ENCODE measurements at places on chromosomes 11 and 22.
A peak's percentile ranks its signal among the peaks of the same experiment; 100 is the strongest.

GRCh38 chr22:29819501-29819900 is 18.6 kb downstream of the ASCC2 start:
- DNase-seq, result no peak

DNA sequence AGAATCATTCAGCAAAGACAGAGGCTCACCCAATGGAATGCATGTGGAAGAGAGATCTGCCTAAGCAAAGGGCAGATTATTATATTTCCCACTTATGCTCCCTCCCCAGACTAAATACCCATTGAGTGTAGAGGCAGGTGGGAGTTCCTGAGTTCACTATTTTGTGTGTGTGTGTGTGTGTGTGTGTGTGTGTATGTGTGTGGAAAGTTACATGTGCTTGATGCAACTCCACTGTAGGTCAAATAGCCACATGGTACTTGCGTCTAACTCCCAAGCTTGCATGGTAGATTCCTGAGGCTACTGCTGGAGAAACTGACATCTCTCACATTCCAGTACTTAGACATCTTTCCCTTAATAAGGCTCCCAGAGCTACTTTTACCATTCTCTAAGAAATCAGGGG is 3.4 kb upstream of the COPB1 start:
- DNase-seq, result no peak

DNA sequence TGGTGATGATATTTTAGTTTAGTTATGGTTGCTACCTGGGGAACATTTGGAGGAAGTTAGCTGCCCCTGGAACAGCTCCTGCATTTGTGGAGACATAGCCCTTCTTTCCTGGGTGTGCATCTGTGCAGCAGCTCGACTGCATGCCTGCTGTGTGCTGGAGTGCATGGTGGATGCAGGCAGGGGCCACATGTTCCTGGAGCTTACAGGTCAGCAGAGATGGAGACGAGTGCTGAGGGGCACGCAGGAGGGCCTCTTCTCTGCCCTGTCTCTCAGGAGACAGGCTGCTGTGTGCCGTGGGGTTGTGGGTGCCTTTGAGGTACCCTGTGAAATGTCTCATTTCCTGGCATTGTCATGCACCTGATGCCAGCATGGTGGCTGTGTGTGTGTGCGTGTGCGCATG is 87.5 kb downstream of the TBC1D22A start:
- no peak for DNase-seq

- DNase-seq, result no peak
These were observed 54.9 kb downstream of the CD6 start for GRCh38 chr11:61026121-61027031.

- DNase-seq, result peak; percentile 90
These were observed 3.5 kb downstream of the OSM start for GRCh38 chr22:30262917-30263741.

GRCh38 chr22:32309585-32310251 is 47.9 kb upstream of the RFPL3 start:
- no peak for DNase-seq

DNA sequence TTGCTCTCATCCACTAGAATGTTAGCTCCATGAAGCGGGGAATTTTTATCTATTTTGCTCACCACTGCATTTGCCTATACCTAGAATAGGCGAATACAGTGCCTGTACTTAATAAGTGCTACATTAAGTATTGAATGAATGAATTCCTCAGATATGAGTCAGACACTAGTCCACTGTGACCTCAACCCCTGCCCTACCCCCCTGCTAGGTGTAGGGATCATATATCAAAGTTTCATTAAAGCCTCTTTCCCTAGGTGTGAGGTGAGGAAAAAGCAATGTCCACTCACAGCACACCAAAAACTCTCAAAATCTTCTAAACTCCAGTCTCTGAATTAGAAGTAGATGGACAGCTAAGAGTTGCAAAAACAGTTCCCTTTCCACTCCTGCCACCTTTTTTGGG is 9.8 kb upstream of the PSMA1 start:
- DNase-seq, result no peak

- DNase-seq, result no peak
These were observed 35.6 kb downstream of the BRD1 start for GRCh38 chr22:49792107-49792506.

DNA sequence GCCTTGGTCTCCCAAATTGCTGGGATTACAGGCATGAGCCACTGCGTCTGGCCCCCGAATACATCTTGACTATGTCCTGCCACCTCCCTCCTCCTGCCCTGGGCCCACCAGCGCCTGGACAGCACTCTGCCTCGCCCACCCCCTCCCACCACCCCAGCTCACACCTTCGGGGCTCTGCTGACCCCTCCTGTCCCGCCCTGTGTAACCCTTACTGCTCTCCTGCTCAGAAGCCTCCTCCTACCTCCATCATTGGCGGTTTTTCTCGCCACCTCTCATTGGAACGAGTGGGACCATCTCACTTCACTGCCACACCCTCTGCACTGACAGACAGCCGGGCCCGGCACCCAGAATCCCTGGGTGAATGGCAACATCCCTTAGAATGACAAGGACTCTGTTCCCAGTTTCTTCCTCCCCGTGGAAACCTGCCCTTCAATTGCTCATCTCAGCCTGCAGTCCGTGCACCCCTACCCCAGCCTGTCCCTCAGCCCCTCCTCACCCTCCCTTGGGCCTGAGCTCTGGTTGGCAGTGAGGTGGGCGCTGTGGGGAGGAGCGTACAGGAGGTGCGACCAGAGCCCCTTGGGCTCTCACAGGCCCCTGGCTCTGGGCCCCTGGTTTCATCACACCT is 32.2 kb downstream of the LRRC74B start:
- no peak for DNase-seq

GRCh38 chr22:46546466-46547178 is 9.2 kb upstream of the CELSR1 start:
- DNase-seq, result no peak

DNA sequence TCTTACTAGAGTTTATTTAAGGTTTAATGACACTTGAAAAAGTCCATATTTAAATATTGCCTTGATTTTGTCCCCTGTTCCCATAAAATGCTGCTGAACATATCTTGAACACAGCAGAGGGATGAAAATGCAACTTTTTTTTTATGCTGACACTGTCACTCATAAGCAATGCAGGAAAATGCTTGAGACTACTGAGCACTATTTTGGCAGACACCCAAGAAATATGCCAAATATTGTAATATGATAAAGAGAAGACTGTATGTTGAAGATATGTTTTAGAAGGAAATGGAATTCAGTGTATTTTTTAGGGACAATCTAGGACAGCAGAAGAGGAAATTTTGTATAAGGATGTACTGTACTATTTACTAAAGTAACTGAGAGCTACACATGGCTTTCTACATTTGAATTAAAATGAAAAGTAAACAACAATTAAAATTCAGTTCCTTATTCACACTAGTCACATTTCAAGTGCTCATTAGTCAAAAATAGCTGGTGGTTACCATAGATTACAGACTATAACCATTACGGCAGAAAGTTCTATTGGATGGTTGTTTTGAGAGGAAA is 58.6 kb downstream of the LRRC4C start:
- no peak for DNase-seq
